GM04503 (cell line): ENCODE measurements at places on chromosomes 11 and 22.

- DNase-seq: no peak
Measured at GRCh38 chr11:12168114-12168513, 57.7 kb downstream of the MICAL2 start.

GRCh38 chr11:598005-598680 lies 17.6 kb downstream of the IRF7 start:
- DNase-seq: no peak

- DNase-seq: no peak
Measured at GRCh38 chr11:88194990-88195389, 19.7 kb upstream of the RAB38 start.

GRCh38 chr11:116344601-116345000 lies 428.2 kb downstream of the BUD13 start:
- DNase-seq: no peak

- no peak for DNase-seq
Measured at GRCh38 chr11:76592961-76593360, 77.6 kb downstream of the LRRC32 start.
